Astrocyte of the spinal cord (primary cell): ENCODE measurements at places on chromosomes 1 and 21.

DNA sequence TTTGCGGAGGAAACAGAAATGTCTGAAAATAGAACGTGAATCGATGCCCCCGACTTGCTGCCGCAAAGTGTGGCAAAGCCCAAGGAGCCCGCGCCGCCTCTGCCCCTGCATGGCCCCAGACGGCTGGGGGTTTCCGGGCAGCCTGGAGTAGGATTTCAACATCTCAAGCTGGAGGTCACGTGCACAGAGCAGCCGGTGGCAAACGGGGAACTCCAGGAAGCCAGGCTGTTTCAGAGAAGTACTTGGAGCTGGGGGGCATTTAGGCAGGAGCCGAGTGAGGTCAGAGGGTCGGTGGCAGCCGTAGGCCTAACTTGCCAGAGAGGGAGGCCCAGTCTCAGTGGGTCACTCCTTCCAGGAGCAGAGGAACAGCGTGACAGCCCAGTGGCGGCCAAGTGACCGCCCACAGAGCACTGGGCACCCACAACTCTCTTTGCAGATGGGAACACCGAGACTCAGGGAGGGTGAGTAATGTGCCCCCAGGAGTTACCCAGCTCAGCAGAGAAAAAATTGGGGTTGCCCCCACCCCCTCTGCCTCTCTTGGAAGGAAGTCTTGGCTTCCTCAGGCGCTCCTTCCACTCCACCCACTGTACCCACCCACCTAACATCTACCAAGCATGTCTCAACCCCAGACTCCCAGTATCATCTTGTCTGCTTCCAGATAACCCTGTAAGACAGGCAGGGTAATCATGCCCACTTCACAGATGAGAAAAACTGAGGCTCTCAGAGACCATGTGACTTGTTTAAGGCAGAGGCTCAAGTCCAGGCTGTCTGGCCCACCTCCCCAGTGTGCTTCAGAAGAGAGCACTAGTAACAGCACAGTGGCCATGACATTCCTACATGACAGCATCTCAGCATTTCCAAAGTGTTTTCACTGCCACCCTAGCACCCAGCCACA, 179.4 kb downstream of the HIVEP3 start:
- peak; percentile 61 for DNase-seq

DNA sequence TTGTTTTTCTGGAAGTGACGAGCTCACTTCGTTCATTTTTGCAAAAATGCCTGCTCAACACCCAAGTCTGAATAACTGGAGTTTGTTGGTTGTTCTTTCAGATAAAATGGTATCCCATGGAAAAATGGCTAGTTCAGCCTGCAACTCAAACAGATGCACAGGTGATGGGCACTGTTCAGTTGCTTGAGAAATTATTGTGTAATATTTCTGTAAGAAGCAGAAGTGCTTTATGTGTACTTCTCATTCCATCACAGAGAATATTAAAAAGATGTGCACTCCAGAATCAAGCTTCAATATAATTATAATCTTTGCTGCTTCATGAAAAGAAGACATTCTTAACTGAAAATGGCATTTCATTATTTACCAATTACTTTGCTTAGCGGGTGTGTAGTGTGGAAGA, 9.1 kb downstream of the SYT2 start:
- no peak for DNase-seq

- no peak for DNase-seq
These were observed 18.3 kb upstream of the CHI3L1 start for GRCh38 chr1:203204756-203205155.

DNA sequence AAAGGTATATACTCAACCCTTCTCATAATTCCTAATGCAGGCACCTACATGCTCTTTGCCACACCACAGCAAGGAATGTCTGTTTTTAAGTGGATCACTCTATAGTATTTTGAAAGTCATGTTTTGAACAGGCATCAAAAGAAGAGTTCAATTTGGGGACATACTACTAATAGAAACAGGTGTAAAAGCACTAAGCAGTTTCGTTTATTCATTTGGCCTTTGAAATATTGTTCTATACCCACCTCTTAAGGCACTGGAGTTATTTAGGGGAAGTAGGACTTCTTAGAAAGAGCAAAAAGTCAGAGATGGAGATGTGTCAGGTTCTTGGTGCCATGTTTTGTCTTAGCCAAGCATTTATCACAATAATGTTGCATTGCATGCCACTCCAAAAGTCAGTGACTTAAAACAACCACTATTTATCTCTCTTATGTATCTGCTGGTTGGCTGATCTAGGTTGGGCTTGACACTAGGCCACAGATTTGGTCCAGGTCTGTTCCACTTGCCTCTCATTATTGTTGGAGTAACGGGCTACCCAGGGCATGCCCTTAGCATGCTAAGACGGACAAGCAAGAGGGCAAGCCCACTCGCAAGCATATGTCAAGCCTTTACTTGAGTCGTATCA, 107.5 kb downstream of the RGL1 start:
- DNase-seq: no peak

DNA sequence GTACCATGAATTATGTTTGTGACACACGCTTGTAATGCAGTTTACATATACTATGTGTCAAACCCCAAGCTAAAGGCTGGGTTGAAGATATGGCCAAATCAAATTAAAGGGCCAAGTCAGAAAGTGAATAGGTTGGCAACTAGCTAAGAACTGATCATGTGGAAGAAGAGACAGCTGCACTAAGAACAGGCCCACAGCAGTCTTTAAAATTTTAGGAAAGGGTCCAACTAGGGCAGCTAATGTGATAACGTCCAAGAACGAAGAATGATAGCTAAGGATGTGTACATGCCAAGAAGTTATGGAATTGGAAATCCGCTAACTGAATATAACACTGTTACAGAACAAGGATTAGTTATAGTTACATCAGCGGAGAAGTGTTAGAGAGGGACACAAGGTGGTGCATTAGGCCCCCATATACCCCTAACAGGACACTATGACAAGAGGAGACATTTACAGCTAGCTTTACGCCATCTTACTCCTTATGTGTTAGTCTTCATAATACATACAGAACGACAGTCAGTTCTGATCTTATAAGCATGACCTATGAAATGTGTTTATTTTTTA, 6.5 kb upstream of the RNF2 start:
- no peak for DNase-seq

DNA sequence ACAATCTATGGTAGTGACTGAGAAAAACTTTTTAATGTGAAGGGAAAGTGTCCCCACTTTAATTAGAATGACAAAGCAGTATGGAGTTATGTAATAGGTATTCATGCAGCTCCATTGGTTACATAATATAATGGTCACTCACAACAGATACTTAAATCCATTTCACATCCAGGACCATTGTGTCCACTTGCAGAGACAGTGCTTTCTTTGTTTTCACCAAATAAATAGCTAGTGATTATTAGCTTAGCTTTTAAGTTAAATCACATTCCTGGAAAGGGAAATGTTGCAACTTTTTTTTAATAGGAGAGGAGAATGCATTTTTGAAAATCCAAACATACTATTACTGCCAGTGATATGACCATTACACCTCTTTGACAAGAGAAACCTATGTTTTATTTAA, 22.9 kb downstream of the RGL1 start:
- DNase-seq: no peak

GRCh38 chr1:234865171-234866006, 255.4 kb upstream of the IRF2BP2 start:
- no peak for DNase-seq

GRCh38 chr1:113899111-113899510, 5.5 kb downstream of the AP4B1 start:
- no peak for DNase-seq

DNA sequence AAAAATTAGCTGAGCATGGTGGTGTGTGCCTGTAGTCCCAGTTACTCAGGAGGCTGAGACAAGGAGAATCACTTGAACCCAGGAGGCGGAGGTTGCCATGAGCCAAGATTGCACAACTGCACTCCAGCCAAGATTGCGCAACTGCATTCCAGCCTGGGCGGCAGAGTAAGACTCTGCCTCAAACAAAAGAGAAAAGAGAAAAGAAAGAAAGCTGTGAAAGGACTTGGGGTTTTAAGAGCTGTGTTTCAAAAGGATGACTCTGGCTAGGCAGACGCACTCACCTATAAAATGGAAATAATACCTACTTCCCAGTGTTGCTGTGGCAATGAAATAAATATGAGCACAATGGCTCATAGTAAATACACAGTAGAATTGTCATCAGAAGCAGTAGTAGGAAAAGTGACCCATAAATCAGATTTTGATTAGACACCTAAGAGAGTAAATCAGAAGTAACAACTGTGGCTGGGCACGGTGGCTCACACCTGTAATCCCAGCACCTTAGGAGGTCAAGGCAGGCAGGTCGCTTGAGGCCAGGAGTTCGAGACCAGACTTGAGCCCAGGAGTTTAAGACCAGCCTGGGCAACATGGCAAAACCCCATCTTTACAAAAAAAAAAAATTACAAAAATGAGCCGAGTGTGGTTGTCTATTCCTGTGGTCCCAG, 45.9 kb upstream of the PUM1 start:
- DNase-seq: peak; percentile 49

DNA sequence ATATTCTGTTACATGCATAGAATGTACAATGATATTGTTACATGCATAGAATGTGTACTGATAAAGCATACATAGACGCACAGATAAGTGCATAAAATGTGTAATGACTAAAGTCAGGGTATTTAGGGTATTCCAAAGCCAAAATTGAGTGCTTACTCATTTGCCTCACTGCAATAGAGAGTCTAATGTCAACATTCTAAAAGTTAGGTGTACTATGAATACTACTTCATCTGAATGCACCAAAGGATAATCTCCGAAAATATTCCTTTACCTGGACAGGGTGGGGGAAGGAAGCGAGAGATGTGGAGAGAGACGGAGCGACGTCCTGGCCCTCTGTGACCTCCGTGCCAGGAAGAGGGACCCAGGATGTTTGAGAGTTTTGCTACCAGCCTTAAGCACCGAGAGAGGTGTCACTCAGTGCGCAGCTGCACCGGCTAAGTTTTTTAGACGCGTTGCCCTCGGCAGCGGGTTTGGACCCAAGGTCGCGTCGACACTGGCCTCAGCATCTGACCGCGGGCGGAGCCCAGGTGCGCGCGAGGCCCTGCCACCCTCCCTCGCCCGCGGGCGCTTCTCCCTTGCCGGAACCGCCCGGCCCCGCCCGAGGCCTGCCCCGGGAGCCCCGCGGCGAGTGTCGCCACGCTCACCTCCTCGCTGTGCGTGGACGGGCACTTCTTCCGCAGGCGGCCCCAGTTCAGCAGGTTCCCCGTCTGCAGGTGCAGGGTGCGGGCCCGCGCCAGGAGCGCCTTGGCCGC, 660 bp downstream of the GCLM start:
- no peak for DNase-seq

- DNase-seq: peak; percentile 29
These were observed 569 bp upstream of the DAB1 start for GRCh38 chr1:57424231-57425027.

- peak; percentile 59 for DNase-seq
These were observed 40.9 kb upstream of the BEND5 start for GRCh38 chr1:48817505-48818114.

DNA sequence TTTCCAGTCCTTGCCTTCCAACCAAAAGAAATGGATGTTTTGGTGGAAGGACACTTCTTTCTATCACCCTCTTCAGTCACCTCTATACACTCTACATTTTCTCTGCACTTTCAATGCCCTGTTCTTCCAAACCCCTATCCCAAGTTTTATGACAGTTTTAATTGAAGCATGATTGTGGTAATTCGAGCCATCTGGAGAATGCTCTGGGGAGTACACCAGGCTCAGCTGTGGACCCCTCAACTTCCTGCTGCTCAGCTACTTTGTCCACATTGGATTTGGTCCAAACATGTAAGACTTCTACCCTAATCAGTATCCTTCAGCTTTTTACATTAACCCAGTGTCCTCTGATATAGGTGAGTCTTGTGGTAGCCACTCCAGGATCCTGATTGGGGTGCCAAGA, 129.6 kb downstream of the SYT2 start:
- DNase-seq: no peak

DNA sequence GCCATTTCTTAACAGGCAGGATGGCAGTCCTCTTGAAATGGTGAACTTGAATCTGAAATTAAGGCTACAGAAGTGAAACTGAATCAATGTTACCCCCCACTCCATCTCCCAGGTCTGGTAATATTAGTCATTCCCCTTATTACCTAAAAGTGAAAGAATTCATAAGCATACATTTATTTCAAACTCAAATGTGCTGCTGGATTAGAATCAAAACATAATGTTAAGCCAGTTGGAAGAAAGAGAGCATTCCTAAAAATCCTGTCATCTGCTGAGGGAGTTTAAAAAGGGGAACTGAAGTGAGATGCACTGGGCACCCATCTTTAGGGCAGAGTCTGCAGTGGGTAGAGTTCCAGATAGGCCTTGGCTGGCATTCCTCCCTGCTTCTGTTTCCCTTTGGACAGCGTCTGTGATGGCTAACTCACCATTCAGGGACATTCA, 17.4 kb downstream of the KIAA0319L start:
- peak; percentile 64 for DNase-seq

DNA sequence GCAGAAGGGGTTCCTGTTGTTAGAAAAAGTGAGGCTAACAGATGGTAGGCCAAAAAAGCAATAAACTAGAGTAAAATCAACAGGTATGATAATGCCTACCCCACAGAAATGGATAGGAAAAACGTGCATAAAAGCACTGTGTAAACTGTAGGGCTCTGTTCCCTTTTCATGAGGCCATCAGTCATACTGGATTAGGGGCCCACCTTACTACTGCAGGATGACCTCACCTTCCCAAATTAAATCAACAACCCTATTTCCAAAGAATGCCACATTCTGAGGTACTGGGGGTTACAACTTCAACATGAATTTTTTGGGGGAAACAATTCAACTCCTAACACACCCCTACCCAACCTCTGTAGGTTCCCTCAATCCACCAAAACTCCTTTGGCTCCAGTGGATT, 54.9 kb downstream of the KIAA1614 start:
- DNase-seq: no peak

- DNase-seq: no peak
These were observed 176.2 kb downstream of the IGSF21 start for GRCh38 chr1:18283601-18284385.

- no peak for DNase-seq
These were observed 6.9 kb upstream of the CCSAP start for GRCh38 chr1:229349463-229350385.

DNA sequence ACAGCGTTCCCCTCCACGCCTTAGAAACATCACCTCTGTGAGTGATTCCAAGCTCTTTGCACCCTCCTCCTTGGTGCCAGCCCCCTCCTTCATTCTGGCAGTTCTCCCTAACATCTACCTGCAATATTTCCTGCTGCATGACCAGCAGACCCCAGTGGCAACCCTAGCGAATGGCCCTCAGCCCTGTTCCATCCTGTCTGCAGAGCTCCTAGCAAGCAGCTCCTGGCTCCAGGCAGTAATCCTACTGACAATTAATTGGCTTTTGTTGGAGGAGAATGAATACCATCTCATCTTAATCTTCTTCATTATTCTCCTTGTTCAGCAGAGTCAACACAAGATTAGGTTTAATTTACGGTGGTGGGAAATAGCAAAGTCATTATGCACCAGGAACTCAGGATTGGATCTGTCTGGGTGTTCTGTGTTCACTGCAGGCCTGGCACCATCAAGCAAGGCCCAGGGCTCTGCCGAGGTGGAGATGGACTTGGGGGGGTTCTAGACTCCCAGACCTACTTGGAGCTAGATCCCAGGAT, 12.4 kb downstream of the FBXO2 start:
- no peak for DNase-seq
